NCI-H2081 (cell line): ENCODE measurements at places on chromosomes 1 and 21.

GRCh38 chr1:171850651-171851350 lies 9.5 kb downstream of the DNM3 start:
- no peak for DNase-seq

DNA sequence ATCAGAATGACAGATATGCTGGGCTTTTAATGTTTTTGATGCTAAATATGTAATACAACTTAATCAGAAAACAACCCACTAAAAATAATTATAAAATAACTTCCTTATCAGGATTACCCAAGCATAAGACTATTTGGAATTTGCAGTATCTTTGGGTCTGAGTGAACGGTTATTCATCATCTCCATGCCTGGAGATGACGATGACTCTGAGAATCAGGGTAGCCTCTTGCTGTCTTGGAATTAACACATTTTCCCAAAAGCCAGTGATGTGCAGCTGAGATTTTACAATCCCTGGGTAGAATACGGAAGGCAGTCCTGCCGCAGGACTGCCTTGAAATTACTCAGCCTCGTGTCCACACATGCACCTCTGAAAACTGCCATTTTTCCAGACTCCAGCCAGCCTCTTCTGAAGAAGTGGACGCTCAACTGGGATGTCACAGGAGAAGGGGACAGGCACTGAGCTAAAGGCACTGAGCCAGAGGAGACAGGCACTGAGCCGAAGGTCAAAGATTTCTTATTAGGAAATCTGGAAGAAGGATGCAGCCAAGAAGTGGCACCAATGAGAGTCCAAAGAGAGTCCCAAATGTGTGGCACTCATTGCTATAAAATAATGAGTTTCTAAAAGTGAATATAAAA lies 85.5 kb downstream of the PGBD5 start:
- no peak for DNase-seq

DNA sequence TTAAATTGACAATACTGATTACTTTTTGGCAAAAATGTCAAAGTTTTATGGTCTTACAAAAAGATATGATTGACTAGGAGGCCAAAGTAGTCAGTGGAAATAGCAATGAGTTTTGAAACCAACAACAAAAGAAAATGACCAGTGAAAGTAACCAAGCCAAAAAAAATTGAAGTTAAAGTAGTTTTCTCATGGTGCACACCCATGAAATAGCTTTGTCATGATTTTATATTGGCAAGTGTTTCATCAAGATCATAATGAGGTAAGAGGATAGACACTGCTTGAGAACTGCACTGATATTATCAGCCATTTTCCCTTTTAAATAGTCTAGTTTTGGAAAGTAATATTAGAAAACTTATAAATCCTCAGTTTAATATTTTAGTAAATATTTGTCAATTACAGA lies 206.2 kb upstream of the ADAMTS5 start:
- no peak for DNase-seq

GRCh38 chr1:219801156-219801820 lies 127.1 kb downstream of the SLC30A10 start:
- DNase-seq, result no peak
